ENCODE measurements at places on chromosomes 5 and 9. TPM values are rescaled to one million over a fixed set of nuclear protein-coding genes. Genes with fewer than 3 reads are reported as not detected.
A peak's percentile ranks its signal among the peaks of the same experiment; 100 is the strongest.

GRCh38 chr5:173888473-173889131, 453 bp downstream of the CPEB4 start:
- no peak for DNase-seq

DNA sequence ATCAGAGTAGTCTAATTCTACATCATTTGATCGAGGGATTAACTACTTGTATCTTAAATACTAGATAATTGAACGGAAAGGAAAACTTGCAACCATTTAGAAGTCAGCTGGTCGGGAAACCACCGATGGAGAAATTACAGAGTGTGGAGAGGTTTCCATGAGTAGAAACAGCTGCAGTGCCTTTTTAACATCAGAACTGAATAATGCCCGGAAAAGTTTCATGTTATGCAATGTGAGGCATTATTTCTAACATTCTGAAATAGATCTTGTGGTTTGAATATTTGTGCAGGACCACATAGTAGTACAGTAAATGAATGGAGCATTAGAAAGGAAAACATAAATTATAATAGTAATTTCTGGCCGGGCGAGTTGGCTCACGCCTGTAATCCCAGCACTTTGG, 88.1 kb upstream of the RNF180 start:
- no peak for DNase-seq

DNA sequence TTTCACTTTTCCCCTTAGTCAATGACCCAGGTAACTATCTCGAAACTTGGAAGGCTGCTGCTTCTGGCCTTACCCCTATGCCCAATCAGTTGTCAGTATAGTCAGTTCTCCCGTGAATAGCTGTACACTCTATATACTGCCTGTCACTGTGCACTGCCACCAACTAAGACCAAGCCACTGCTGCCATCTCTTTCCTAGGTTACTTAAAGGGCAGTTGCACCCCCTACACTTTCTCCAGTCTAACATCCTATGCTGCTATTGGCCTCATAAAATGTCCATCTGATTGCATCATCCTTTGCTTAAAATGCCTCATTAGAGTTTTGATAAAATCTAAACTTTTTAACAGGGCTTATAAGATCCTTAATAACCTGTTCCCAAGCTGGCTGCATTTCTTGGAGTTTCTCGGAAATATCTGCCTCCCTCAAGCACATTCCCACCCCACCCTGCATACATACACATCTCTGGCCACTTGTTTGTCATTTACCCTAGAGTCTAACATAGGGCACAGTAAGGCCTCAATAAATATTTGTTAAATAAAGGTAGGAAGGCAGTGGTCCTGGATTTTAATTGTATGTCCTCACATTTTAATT, 32.8 kb upstream of the TNFAIP8 start:
- DNase-seq, result no peak

DNA sequence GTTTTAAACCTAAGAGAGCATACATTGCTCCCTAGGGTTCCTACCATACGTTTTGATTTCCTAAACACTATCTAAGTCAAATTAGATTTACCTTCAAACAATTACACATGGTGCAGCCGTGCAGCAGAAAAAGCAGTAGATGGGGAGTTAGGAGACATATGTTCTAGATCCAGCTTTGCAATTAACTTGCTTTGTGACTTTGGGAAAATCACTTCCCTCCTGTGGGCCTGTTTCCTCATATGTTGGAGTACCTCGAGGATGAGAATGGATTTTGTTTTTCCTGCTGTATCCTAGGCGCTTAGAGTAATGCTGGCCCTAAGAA, 711 bp downstream of the MRPL50 start:
- no peak for DNase-seq

DNA sequence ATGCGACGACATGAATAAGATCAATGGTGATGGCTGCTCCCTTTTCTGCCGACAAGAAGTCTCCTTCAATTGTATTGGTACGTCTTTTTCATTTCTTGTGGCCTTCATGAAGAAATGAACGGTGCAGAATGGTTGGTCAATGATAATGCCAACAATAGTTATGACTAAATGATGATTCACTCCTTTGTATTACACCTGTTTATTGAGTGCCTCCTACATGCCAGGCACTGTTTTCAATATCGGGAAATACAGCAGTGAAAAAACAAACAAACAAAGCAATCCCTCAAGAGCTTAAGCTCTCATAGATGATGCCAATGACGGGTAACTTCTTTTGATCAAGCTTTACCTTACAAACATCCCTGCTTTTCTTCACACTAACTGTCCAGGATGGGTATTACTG, 117.7 kb downstream of the PAPPA start:
- no peak for DNase-seq

DNA sequence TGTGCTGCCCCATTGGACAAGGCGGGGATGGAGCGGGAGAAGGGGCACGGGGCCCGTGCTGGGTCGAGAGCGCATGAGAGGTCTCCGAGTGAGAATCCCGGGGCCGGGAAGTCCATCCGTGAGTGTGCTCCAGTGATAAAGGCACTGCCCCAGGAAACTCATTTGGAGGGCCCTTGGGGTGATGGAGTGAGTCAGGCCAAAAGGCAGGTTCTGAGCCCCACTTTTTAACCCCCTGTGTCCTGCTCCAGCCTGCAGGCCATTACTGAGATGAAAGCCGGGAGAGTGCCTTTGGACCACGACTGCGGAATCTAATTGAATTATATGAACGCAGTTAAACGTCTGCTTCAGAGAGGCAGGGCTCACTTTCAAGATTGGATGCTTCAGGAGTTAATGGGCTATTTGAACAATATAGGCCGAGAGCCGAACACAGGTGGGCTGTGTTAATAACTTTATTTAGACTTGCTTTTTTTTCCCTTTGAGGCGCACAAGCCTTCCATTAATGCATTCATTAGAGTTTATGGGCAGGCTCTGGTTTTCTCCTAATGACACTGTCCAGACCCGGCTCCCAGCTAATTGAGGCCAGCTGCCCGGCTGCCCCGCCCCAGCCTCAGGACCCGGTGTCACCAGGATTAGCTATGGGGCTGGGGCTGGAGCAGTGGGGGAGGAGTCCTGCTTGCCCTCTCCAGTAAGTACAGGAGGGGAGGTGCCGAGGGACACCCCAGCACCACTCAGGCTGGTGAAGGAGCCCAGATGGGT, 79.1 kb upstream of the LMX1B start:
- DNase-seq, result no peak

GRCh38 chr5:73319036-73319435, 129.5 kb downstream of the FOXD1 start:
- no peak for DNase-seq

GRCh38 chr5:31806561-31806960, 167.6 kb downstream of the PDZD2 start:
- no peak for DNase-seq

DNA sequence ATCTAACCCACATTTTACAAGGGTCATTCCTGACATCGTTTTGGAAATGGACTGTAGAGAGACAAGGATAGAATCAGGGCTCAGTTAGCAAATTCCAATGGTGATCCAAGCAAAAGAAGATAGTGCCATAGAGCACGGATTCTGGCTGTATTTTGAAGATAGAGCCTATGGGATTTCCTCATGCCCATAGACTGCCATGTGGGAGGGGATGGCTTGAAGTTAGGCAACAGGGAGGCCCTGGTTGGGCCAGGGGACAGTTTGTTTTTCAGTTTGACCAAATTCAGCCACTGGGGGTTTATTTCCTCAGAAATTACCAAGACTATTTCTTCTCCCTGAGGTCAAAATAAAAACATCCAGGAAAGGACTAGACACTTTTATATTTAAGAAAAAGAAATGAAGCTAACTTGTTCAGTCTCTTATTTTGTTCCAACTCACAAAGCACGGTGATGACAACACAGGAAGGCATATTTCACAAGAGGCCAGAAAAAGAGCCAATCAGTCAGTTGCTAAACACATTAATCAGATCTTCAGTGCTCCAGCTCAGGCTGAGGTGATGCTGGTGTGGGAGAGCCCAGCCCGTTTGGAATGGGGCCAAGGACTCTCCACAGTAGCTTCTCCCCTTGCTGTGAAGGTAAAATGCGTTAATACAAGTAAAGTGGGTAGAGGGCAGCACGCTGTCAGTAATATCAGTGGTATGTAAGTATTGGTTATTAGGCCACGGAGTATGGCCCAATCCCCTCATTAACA, 4.4 kb upstream of the DCTN4 start:
- DNase-seq, result peak; percentile 82

- no peak for DNase-seq
These were observed 78.7 kb upstream of the UNC5A start for GRCh38 chr5:176731506-176732160.

DNA sequence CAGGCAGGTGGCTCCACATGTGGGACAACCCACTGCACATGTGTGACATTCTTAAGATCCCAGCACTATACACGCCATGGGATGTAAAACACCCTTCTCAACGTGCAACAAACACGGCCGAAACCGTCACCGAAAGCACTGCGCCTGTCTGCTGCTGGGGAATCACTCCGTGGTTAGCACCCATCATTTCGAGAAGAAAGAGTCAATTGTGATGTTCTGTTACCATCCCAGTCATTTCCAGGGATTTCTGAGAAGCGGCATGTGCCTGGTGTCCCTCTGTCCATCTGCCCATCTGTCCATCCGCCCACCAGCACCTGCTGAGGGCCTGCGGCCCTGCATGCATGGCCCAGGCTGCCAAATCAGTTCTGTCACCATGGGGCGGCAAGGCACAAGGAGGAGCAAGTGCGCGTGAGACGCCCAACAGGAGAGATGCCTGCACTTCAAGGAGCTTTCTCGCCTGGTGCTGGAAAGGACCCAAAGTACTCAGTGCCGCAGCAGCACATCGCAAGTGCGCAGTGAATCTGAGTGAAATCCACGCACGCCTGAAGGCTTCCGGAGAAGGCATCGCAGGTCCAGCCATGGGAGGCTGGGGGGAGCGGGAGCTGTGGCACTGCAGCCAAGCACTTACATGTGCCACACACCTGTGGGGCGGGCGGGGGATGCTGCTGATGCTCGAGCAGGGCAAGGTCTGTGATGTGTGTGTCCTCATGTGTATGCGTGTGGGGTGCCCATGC, 38.0 kb downstream of the VAV2 start:
- DNase-seq, result no peak

DNA sequence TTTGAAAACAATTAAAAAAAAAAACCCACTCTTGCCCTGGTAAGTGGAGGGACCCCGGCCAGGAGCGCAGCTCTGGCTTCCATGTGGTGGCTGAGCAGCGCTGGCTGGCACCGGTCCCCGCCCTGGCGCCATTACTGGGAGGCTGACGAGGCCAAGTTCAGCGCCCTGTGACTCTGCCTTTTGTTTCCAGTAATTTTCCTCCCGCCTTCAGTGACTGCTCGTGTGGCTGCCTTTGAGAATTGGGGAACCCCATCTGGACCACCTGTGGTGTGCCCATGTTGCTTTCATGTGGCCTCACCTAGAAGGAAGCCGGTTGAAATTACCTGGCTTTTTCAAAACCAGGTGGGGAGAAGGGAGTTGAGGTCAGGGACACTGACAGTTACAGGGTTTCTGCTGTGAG, 136.1 kb downstream of the GAPVD1 start:
- DNase-seq, result no peak

- DNase-seq, result no peak
These were observed 534.4 kb downstream of the RAB3C start for GRCh38 chr5:59117320-59117719.

DNA sequence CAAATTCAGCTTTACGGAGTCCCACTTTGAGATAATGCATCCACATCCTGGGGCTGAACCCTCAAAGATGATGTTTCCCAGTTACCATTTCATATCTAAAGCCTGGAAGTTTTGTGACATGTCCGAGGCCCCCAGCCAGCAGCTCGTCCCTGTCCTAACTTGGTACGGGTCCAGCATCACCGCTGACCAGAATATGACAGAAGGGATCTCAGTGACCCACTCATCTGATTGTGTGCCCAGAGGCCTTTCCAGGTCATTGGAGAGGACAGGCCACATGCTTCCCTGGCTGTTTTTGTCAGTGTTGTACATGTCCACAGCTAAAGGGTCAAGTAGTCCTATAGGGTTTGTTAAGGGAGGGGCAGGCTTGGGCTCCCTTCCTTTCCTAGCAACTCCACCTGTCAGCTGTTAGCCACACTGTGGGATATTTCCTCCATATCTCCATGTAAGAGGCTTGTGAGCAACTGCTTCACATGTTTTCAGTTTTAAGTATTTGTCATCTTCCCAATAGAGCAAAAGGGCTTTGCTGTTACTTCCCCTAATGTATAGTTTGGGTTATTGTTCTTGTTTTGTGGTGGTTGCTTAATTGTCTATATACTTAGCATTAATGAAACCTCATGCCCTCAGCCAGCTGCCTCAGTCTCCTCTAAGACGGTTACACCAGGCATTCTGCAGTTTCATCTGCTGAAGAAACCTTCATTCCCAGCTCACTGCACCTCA, 33.4 kb downstream of the SECISBP2 start:
- no peak for DNase-seq

GRCh38 chr5:146078566-146078965, 26.8 kb downstream of the PLAC8L1 start:
- no peak for DNase-seq

DNA sequence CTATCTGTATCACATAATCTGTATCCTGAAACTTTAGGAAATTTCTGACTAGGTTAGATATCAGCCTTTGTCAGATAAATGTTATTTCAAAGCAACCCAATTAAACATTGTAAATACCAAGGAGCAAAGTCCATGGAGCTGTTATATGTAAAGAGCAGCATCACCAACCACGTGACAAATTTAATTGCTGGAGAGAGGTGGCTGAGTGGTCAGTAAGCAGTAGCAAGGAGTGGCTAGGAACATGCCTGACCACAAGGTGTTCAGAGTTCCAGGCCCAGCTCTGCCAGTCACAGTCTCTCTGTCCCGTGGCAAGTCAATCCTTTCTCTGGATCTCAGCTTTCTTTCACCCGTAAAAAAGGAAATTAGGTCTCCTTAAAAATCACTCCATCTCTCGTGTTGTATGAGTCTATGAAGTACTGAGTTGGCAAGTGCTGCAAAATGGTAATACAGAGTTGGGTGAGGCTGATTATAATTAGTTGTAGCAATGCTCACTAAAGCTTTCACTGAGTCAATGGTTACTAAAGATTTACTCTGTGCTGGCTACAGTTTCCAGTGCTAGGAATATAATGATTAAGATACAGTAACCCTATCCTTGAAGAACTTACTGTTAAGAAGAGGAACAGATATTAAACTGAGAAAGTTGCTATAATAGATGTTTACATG, 166.1 kb downstream of the GNAQ start:
- DNase-seq, result peak; percentile 60

- DNase-seq, result no peak
These were observed 60.5 kb downstream of the DAP start for GRCh38 chr5:10700516-10700915.

The PCDHA4 gene
- total RNA-seq, result 25.2 TPM

The ACTBL2 gene
- total RNA-seq, result 0.16 TPM

The HAND1 gene
- total RNA-seq, result 35.6 TPM

The STARD4 gene
- 129 TPM for total RNA-seq

The FGF18 gene
- total RNA-seq, result 2.2 TPM

The LPCAT1 gene
- total RNA-seq, result 44.1 TPM

The TTC33 gene
- 15.4 TPM for total RNA-seq

The FNBP1 gene
- total RNA-seq, result 16.4 TPM

The CERCAM gene
- 49.2 TPM for total RNA-seq

The ZDHHC11 gene
- 3.0 TPM for total RNA-seq

The SUSD3 gene
- total RNA-seq, result 11.4 TPM

The STKLD1 gene
- 0.48 TPM for total RNA-seq

The NEUROG1 gene
- not detected for total RNA-seq

The MYMK gene
- not detected for total RNA-seq

The NPR2 gene
- 13.9 TPM for total RNA-seq

The SLC46A2 gene
- total RNA-seq, result not detected

All from hepatocyte (in vitro differentiated cells).